Astrocyte (in vitro differentiated cells and primary cell): ENCODE measurements at places on chromosomes 12 and 14.
A peak's percentile ranks its signal among the peaks of the same experiment; 100 is the strongest.

- DNase-seq, result no peak
These were observed 2.2 kb downstream of the ZBTB1 start for GRCh38 chr14:64506721-64507120.

GRCh38 chr12:24307716-24308335 lies 358.4 kb upstream of the SOX5 start:
- no peak for DNase-seq

GRCh38 chr14:44770201-44770600 lies 191.5 kb downstream of the KLHL28 start:
- no peak for DNase-seq

DNA sequence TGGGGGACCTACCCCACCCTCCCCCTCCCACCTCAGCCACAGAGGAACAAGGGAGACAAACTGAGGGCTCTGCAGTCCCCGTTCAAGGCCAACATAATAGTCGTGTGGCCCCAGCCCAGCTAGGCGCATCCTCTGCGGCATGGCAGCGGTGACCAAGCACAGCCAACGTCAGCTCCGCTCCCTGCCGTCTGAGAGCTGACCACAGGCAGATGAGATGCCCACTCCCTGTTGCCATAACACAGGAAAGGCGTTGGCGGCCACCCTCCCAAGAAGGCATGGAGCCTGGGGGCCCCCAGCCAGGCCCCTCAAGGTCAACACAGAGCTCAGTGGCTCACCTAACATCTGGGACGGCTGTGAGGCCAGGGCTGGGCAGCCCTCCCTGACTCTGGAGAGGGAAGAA lies 32.6 kb upstream of the UBC start:
- no peak for DNase-seq

DNA sequence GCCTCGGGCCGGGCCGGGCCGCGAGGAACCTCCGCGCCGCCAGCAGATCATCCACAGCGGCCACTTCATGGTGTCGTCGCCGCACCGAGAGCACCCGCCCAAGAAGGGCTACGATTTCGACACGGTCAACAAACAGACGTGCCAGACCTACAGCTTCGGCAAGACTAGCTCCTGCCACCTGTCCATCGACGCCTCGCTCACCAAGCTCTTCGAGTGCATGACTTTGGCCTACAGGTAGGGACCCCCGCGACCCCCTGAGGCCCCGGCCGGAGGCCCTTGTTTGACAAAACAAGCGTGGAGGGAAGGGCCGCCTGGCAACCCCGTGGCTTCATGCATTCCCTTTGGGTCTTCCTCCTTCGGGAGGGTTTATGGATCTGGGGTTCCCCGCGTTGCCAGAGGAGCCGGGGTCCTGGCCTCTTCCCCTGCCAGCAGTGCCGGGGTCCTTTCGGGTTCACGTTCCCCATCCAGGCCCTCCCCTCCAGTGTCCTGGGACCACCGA lies 526 bp downstream of the MLXIP start:
- no peak for DNase-seq

GRCh38 chr12:47021298-47021697 lies 58.1 kb upstream of the PCED1B start:
- DNase-seq, result peak; percentile 93

GRCh38 chr12:39541471-39541870 lies 78.1 kb downstream of the ABCD2 start:
- no peak for DNase-seq

DNA sequence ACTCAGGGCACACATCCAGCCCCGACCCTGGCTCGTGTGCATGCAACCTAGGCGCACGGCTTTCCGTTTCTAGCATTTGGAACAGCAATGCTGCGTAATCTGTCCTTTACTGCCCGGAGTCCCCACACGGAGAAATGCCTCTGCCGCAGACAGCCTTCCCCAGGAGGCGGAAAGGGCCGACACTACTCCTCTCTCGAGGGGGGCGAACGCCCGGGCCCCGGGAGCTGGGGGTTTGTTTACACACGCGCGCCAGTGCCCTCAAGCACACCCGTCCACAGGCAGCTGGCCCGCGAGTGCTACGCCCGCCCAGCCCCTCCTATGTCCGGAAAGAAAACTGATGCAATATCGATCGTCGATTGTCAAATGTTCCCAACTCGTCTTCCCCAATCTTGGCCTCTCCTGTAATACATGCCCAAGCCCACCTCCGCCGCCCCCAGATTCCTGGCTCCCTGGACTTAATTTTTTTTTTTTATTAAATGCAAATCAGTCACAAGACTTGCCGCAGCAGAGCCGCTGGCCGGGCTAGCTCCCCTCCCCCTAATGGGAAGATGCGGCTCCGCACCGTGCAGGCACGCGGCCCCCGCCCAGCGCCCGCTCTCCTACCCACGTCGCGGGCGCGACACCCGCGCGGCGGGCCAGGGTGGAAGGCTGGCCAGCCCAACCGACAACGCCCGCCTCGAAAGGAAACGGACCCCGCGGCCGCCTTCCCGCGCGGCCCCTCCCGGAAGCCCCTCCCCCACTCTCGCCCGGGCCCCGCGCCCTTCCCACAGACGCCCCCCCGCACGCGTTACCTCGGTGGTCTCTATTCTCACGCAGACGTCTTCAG lies 642 bp downstream of the SLC38A2 start:
- no peak for DNase-seq

DNA sequence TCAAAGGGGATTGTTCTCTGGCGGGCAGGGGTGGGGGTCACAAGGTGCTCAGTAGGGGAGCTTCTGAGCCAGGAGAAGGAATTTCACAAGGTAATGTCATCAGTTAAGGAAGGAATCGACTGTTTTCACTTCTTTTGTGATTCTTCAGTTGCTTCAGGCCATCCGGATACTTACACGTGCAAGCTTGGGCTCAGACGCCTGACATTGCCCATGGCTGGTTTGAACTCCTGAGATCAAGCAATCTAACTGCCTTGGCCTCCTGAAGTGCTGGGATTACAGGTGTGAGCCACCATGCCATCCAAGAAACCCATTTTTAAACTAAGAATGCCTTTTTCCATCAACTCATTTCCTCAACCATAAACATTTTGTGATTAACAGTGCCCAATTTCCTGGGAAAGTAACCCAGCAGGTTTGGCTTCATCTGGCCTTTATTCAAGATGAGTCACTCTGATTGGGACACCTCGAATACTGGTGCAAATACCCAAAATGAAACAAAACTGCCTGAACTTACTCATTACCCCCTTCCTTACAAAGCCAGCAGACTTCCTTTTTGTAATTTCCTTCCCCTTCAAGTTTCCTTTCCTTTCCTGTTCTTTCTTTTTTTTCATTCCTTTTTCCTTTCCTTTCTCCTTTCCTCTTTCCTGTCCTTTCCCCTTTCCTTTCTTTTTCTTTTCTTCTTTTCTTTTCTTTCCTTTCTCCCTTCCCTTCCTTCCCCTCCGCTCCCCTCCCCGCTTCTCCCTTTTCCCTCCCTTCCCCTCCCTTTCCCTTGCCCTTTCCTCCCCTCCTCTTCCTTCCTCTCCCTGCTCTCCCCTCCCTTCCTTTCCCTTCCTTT lies 10.2 kb upstream of the RNASE10 start:
- DNase-seq, result no peak

GRCh38 chr12:713281-713875 lies 39.0 kb upstream of the WNK1 start:
- no peak for DNase-seq

DNA sequence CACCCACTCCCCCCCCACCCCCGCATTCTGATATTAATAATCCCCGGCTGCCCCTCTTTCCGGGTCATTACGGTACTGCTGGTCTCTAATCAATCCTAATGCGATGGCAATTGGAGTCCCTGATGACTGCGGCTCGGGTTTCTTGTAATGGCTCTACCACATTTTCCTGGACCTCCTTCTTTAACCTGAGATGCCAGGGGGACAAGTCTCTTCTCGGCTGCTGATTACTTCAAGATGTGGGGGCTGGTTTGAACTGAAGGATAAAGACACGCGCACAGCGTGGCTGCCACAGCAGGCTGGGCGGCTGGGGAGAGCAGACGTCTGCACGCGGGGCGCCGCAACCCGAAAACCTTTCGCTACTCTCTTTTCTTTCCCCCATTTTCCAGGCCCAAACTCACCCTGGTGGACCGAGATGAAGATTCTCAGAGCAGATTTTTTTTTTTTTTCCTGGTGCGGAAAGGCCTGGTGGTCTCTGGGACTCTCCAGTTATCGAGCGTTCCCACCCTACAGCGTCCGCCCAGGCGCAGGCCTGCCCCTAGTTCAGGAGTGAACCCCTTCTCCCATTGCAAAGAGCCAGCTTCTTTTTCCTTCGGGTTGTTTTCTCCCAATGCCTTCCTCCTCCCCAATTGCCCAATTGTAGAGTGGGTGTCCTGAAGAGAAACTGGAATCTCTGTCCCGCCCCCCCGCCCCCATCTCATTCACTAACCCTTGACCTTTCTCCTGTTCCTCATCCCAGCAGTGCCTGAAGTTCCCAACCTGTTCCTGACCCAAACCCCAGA lies 6.0 kb upstream of the SIX1 start:
- DNase-seq, result no peak

GRCh38 chr12:25115677-25116076 lies 79.3 kb downstream of the DNAI7 start:
- DNase-seq, result no peak

GRCh38 chr12:95126736-95127135 lies 53.3 kb upstream of the NR2C1 start:
- no peak for DNase-seq

DNA sequence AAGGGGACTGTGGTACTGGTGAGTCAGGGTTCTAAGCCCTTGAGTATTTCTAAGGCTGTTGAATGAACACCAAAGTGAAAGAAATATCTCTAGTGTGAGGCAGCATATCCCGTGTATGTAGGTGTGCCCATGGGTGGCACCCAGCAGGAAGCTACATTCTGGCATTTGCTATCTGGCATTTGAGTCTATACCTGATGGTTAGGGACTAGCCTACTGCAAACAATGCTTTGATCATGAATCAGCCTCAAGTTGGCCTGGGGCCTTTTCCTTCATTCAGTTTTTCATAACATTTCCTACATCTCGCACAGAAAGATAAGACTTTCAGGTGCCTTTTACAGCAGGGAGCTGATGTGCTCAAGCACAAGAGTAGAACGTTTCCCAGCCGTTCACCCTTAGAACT lies 85.7 kb upstream of the E2F7 start:
- DNase-seq, result no peak
